ENCODE measurements at places on chromosomes 7 and 10. TPM values are rescaled to one million over a fixed set of nuclear protein-coding genes. Genes with fewer than 3 reads are reported as not detected.

Gene PEX1
- total RNA-seq = 47.4 TPM

Gene MSS51
- total RNA-seq = 4.2 TPM

DNA sequence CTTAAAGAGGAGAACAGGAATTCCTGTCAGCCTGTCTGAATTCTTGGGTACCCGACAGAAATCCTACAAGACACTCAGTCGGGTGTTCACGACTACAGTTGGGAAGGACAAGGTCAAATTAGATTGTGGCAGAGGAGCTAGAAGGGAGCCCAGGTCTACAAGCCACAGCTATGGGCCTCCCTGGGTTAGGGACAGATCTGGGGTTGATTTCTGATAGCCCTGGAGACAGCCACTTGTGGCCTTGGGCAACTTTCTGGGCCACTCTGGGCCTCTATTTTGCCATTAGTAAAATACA is 39.7 kb upstream of the ANTXRL start:
- DNase-seq = no peak

DNA sequence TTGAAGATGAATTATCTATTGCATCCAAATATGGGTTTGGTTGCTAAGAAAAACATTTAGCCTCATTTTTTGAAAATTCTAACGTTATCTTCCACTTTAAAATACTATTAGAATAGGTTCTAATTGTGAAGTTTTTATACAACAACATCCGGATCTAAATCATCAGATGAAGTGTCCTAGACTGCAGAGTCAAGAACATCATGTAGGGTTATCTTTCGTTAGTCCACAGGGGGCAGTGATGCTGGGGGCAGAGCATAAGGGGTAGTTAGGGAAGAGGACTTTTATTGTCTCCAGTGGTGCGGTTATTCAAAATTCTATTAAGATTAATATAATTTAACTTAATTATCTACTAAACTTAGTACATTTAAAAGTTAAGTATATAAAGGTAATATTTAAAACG is 990.6 kb upstream of the PHF14 start:
- DNase-seq = no peak

DNA sequence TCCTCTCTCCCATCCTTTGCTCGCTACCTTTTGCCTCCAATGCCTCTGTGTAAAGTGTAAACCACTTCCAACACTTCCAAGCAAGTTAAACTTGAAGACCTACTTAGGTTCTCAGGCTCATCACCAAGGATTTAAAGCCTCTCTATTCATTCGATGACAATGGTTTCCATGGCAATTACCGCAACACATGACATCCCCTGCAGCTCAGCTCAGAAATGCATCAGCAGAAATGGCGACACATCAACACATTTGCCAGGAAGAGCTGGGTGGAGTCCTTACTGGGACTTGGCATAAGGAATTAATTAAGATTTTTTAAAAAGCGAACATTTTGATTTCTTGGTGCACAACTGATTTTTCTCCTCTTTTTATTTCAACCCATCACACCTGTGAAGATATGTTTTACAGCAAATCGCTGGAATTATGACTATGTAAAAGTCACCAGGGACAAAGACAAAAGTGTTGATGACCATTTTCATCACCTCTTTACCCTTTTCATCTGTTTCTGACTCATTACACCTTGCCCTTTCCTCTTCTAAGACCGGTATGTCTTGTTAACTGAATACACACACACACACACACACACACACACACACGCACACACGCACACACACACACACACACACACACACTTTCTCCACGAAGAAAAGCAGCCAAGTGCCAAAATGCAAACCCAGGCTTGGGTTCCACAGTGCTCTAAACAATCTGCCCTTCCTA is 453.4 kb upstream of the CELF2 start:
- no peak for DNase-seq

DNA sequence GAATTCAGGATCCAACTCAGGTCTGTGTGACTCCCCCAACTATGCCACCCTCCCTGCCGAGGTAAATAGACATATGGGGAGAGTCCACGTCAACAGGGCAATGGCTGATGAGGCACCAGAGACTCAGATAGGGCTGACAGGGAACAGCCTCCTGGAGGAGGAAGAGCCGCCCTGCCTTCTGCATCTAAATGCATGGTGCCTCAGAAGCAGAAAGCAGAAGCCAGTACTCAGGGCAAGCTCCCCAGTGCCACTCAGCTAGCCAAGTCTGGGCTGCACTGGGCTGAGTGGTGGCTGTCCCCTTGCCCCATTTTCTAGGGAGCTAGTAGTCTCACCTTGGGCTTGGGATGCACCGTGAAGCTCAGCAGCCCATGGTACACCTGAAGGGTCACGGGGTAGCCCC is 11.0 kb downstream of the RRP12 start:
- DNase-seq = no peak

- no peak for DNase-seq
Observed at GRCh38 chr7:45919993-45920459, 1.0 kb downstream of the IGFBP3 start.

DNA sequence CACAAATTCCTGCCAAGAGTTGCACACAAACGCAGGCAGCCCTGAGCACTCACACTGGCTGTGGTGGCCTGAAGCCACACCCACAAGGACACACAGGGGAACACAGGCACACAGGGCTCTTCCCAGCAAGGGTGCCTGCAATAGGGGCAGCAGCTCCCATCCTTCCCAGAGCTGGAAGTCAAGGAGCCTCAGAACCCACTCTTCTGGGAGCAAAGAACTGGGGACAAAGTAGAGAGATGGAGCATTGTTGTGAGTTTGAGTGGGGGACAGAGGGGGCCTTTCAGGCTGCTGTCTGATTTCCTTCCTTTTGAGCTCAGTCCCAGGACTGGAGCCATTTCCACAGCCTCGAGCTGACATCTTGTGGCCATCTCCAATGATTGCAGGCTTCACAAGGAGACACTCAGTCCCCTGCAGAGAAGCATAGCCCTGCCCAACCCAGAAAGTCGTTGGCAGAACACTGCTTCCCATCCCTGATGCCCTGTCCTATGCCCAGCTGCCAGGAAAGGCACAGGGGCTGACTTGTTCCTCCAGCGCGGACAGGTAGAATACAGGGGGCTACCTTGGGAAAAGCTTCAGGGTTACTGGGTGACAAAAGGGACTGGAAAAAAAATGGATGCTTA is 34.4 kb upstream of the SLF2 start:
- peak; percentile 86 for DNase-seq

- DNase-seq = no peak
Observed at GRCh38 chr10:116113721-116114501, 159.1 kb downstream of the GFRA1 start.

GRCh38 chr10:11215471-11215870 is 197.8 kb downstream of the CELF2 start:
- DNase-seq = no peak

- DNase-seq = no peak
Observed at GRCh38 chr10:9126728-9127127, 1072.2 kb downstream of the GATA3 start.

GRCh38 chr10:133258066-133258817 is 18.4 kb downstream of the ADAM8 start:
- DNase-seq = peak; percentile 34
